Right ventricle myocardium superior (tissue), 1 donor: ENCODE measurements at places on chromosomes 3 and 15. TPM values are rescaled to one million over a fixed set of nuclear protein-coding genes. Genes with fewer than 3 reads are reported as not detected.

DNA sequence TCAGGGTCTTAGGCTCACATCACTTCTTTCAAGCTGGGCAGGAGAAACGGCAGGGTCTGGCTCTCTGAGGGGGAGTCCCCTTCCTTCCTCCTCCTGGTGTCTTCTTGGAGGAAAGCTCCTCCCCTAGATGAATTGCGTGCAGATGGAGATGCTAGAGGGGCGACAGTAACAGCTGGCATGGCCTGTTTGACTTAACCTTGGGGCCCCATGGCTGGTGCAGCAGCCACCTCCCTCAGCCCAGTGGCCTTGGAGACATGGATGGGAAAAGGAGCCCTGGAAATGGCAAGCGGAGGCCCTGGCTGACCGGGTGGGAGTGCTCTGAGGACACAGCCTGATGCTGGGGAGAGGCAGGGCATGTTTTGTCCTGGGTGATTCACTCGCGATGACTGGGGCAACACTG, 20.2 kb downstream of the PAK6 start:
- DNase-seq, result no peak

DNA sequence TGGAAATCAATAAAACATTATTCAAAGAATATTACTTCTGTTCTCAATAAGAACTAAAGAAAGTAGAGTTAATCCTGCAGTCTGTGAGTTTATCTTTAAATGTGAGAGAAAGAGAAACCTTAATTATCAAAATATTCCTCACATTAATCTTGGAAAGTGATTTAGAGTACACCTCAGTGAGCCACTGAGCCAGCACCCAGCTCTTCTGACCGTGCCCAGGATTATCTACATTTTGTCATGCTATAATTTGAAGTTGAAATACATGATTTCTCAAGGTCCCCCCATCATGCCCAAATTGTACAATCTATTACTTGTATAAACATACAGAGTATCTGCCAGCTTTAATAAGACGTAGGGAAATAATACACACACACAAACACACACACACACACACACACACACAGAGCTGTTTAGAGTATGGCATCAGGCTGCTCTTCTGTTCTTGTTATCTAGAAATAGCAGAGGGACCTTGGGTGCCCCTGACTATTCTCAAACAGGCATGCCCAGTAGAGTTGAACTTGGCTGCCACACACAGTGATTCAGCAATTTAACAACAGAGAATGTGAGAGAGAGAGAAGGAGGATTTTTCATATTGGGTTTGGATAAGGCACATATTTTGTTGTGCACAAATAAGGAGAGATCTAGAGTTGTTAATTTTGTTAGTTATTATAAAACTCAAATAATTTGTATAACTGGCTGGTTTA, 74.4 kb downstream of the P2RY1 start:
- no peak for DNase-seq

Gene RETNLB
- total RNA-seq, result not detected

Gene HRH1
- 1.3 TPM for total RNA-seq
